Inflammatory macrophage treated with lipopolysaccharide for 4 hours (primary cell): ENCODE measurements at places on chromosomes 12 and 14.

DNA sequence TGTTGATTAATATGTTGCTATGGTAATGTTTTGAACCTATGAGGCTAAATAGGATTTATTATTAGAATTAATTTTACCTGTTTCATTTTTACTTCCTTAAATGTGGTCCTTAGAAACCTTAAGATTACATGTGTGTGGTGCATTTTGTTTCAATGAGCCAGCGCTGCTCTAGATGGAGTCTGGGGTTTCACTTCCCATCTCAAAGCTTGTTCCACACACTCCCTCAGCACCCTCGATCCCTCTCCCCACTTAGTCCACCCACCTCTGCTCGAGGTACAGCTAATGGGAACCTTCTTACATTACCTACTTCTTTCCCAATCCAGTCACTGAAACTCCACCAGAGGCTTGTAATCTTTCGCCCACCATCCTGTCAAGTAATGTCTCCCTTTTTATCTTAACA, 205.2 kb downstream of the PAX9 start:
- DNase-seq: no peak

GRCh38 chr12:111467092-111467856, 61.6 kb downstream of the SH2B3 start:
- no peak for DNase-seq

GRCh38 chr12:118058881-118059280, 2.1 kb downstream of the WSB2 start:
- DNase-seq: no peak

DNA sequence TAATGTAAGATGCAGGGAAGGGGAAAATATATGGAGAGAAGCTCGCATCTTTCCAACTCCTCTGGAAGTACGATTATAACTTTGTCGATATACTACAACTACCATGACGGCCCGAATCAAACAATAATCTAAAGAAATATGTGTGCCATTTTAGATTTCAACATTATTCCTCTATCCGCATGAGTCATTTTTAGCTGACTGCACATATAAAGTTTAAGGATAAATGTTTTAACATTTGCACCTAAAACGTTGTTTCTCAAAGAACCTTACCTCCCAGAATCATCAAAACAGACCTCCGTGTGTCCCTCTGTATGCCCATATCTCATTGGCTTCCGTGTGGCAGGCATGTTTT, 482 bp downstream of the WDHD1 start:
- no peak for DNase-seq

- DNase-seq: no peak
Observed at GRCh38 chr12:59843260-59843843, 247.5 kb downstream of the SLC16A7 start.

DNA sequence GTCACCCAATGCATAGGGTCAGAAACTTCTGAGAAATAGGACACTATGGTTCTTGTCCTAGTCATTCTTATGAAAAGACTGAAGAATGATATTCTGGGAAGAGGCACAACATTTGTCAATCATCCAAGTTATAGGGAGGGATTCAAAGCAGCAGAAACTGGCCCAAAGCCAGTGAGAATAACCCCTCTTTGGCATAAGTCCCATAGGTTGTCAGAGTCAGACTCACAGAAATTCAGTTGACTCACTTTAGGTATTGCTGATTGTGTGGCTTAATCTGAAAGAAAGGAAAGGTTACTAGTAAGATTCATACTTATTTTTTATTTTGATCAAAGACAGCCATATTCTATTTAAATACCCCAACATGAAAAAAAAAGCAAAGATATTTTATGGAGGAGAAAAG, 151.0 kb downstream of the SRGAP1 start:
- DNase-seq: no peak

DNA sequence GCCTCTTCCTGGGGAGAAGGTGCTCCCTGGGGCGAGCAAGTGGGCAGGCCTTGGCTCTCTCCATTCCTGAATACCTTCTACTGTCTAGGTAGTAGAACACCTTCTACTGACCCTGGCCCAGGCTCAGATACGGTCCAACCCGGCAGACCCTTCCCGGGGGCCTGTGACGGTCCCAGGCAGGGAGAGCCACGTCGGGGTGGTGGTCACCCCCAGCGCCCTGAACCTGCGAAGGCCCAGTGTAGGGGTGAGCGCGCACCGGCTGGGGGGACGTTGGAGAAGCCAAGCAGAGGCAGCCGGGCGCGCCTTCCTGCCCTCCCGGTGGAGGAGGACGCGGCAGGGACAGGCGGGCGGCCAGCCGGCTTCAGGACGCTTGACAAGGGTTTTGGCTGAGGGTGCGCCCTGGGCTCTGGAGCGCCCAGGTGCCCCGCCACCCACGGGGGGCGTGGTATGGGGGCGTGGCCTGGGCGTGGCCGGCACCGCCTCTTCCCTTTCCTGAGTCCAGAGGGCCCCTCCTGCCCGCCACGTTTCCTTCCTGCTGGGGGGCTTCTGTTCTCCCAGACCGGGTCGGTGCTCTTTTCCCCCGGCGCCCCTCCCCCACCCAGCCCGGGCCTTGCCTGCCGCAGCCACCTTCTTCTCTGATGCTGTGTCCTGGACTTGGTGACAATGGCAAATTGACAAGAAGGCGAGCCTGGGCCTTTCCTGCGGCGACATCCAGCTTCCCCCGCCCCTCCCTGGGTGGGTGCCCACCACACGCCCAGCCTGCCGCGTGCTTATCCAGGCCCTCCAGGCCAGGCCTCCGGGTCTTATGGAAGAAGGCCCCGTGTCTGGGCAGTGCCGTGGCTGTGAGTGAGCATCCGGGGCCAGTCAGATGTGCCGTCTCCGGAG, 24.5 kb upstream of the PPP1R13B start:
- DNase-seq: no peak

DNA sequence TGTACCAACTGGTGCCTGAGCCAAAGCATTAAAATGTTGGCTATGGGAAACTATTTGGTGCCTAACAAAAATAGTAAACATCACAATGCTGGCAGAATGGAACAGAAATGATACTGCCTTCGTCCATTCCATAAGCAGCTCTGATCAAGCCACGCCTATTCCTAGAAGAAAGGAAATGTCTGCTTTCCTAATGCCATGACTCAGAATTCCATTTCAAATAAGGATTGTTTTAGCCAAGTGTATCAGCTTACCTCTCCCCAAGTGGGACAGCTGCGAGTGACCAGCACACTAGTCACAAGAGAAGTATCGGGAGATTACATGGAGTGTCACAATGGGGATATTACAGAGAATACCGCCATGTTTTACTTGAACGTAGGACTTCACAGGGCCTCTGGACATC, 38.7 kb downstream of the GLT8D2 start:
- no peak for DNase-seq

GRCh38 chr12:110536834-110537604, 34.9 kb downstream of the RAD9B start:
- DNase-seq: no peak
